AG04450 (cell line): ENCODE measurements at places on chromosomes 12 and 14.

- DNase-seq = no peak
Observed at GRCh38 chr12:51589060-51589459, 2.0 kb upstream of the SCN8A start.

GRCh38 chr14:69685716-69686115 is 74.3 kb downstream of the SUSD6 start:
- DNase-seq = no peak

- no peak for DNase-seq
Observed at GRCh38 chr12:28933864-28934527, 215.1 kb upstream of the FAR2 start.

GRCh38 chr12:19003141-19003540 is 126.4 kb upstream of the PLEKHA5 start:
- DNase-seq = no peak

DNA sequence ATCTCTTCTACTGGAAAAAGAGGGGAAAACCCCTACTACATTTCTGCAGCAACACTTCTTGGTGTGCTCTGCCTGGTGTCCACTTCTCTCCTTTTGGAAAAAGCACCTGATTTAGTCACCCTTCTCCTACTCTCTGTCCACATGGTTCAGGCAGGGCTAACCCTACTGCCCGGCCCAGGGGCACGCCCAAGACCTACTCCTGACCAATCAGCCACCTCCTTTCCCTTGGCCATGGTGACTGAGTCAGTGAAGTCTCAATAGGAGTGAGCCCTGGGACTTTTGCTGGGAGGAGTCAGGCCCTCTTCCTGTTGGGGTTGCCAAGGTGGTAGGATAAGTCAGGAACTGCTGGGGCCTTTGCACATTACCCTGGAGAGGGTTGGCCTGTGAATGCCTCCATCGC is 52.5 kb upstream of the MYL2 start:
- no peak for DNase-seq

DNA sequence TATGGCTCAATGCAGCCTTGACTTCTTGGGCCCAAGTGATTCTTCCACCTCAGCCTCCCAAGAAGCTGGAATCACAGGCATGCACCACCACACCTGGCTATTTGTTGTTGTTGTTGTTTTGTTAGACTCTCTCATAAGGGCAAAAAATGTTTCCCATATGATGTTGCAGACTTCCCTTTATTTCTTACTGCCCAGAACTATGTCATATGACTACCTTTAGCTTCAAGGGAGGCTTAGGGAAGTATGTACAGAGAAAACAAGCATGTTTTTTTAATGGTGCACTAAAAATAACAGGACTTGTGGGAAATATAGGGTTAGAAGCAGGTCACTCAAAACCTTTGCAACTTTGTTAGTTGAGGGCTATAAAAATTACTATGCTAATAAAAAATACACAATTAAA is 4.3 kb upstream of the GPR19 start:
- DNase-seq = no peak

- no peak for DNase-seq
Observed at GRCh38 chr12:105231396-105231795, 4.6 kb downstream of the APPL2 start.
